Smooth muscle cell of the umbilical artery (primary cell): ENCODE measurements at places on chromosomes 2 and 18. TPM values are rescaled to one million over a fixed set of nuclear protein-coding genes. Genes with fewer than 3 reads are reported as not detected.

MTCL1 gene
- total RNA-seq = 28.5 and 67.3 TPM in 2 replicates

GCKR gene
- 0.51 and 0.89 TPM in 2 replicates for total RNA-seq

TNFAIP6 gene
- 2.3 and 41.6 TPM in 2 replicates for total RNA-seq

ICOS gene
- total RNA-seq = not detected in 2 replicates

UBXN4 gene
- 65.3 and 82.4 TPM in 2 replicates for total RNA-seq

PID1 gene
- 16.1 and 50.2 TPM in 2 replicates for total RNA-seq

PTPRM gene
- total RNA-seq = 46.0 and 50.6 TPM in 2 replicates

ALPI gene
- total RNA-seq = not detected in 2 replicates

HOXD13 gene
- total RNA-seq = 2.2 and 2.4 TPM in 2 replicates

GAREM2 gene
- total RNA-seq = 1.5 TPM in 2 replicates

PROM2 gene
- total RNA-seq = 0.30 and 0.83 TPM in 2 replicates

DOK6 gene
- 10.4 and 15.3 TPM in 2 replicates for total RNA-seq

SPATA3 gene
- not detected in 2 replicates for total RNA-seq

LOXHD1 gene
- total RNA-seq = not detected in 2 replicates

OTOS gene
- total RNA-seq = not detected in 2 replicates

POTEC gene
- total RNA-seq = not detected in 2 replicates

FAM228B gene
- total RNA-seq = 8.4 and 11.6 TPM in 2 replicates

PDE11A gene
- 0.30 and 2.2 TPM in 2 replicates for total RNA-seq

AKAIN1 gene
- total RNA-seq = not detected in 2 replicates

STARD6 gene
- not detected in 2 replicates for total RNA-seq

UPP2 gene
- not detected in 2 replicates for total RNA-seq

USP40 gene
- total RNA-seq = 44.2 and 54.6 TPM in 2 replicates

PKDCC gene
- 30.3 and 78.7 TPM in 2 replicates for total RNA-seq

MALL gene
- total RNA-seq = 0.30 and 1.2 TPM in 2 replicates

AFF3 gene
- 0.89 and 3.8 TPM in 2 replicates for total RNA-seq

DCDC2C gene
- not detected in 2 replicates for total RNA-seq

IL1R1 gene
- total RNA-seq = 17.6 and 25.5 TPM in 2 replicates

FAP gene
- 272 and 526 TPM in 2 replicates for total RNA-seq

FHOD3 gene
- 77.6 and 85.5 TPM in 2 replicates for total RNA-seq

GMCL1 gene
- 10.1 and 10.5 TPM in 2 replicates for total RNA-seq

UGT1A9 gene
- not detected in 2 replicates for total RNA-seq

LRRTM4 gene
- total RNA-seq = under 0.01 TPM in 1 of 2 replicates, not detected in the other

SLC5A7 gene
- under 0.01 TPM in 1 of 2 replicates, not detected in the other for total RNA-seq

TUBA3E gene
- 0.09 TPM in 1 of 2 replicates, not detected in the other for total RNA-seq

EN1 gene
- total RNA-seq = 0.18 and 0.30 TPM in 2 replicates

MOB1A gene
- total RNA-seq = 109 and 159 TPM in 2 replicates

PPM1G gene
- 56.4 and 77.7 TPM in 2 replicates for total RNA-seq

CTDSP1 gene
- total RNA-seq = 35.0 and 39.5 TPM in 2 replicates

AOX1 gene
- total RNA-seq = 3.0 and 15.2 TPM in 2 replicates
